ENCODE measurements at places on chromosomes 4 and X. TPM values are rescaled to one million over a fixed set of nuclear protein-coding genes. Genes with fewer than 3 reads are reported as not detected.

- H3K4me1 ChIP-seq, result no peaks in the 10 kb centered on the region
- no peaks in the 10 kb centered on the region for H3K36me3 ChIP-seq
- no peaks in the 10 kb centered on the region for H3K27me3 ChIP-seq
- H3K27ac ChIP-seq, result no peak overlapping the region
- DNase-seq, result no peak
These were observed 12.7 kb upstream of the SHOX start for GRCh38 chrX:617891-618290.

DNA sequence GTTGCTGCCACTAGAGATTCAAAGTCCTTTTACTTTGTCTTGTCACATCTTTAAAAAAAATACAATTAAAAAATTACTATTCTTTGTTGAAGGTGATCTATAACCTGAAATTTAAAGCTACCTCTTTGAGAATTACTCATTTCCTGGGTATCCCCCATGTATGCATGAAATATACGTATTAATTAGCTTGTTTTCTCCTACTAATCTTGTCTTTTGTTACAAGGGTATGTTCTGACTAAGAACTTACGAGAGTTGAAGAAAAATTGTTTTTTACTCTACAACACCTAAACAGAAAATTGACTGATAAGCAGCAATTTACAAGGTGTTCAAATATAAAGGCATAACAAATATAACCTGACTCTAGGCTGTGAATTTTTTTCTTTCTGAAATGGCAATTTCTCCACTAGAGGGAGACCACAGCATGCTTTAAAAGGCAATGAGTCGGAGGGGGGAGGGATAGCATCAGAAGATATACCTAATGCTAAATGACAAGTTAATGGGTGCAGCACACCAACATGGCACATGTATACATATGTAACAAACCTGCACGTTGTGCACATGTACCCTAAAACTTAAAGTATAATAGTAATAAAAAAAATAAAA, 249.6 kb downstream of the OPHN1 start:
- H3K36me3 ChIP-seq, result no peaks in the 10 kb centered on the region
- H3K27ac ChIP-seq, result no peak overlapping the region
- peak; percentile 10 for DNase-seq
- no peaks in the 10 kb centered on the region for H3K4me1 ChIP-seq
- H3K27me3 ChIP-seq, result no peaks in the 10 kb centered on the region

DNA sequence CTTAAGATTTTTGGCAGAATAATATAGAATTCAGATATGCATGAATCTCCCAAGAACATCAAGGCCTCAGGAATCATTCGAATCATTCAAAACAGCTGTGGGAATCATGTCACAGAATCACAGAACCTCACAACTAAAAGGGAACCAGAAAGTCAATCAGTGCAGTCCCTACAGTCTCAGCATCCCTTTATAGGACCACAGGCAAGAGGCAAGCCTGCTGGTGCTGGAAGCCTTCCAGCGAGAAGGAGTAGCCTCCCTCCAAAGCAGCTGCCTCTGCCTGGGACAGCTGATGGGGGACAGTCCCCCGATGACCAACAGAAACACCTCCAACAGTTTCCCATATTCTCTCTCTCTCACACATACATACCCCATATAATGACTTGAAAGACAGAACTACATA, 20.7 kb downstream of the QDPR start:
- no peaks in the 10 kb centered on the region for H3K27me3 ChIP-seq
- H3K36me3 ChIP-seq, result peaks cover 40% of the 10 kb centered on the region
- H3K27ac ChIP-seq, result no peak overlapping the region
- peaks cover 30% of the 10 kb centered on the region for H3K4me1 ChIP-seq

DNA sequence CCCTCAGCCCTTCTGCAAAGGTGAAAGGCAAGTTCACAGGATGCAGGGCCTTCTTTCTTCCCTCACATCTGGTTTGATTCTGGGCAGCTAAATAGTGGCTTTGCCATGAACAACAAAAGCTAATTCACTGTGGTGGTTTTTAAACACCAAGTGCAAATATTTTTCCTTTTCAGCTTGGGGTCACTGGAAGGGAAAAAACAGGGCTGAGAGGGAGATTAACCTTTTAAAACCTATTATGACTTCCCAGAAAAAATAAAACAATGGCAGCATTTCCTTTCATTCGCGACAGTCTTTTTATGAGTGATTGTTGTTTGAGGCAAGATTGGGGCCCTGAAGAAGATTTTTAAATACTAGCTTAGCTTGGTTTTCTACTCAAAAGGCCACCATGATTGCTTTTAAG, 103.7 kb upstream of the SCML1 start:
- no peak overlapping the region for H3K4me3 ChIP-seq
- H3K27me3 ChIP-seq, result no peaks in the 10 kb centered on the region
- peaks cover 17% of the 10 kb centered on the region for H3K4me1 ChIP-seq
- no peaks in the 10 kb centered on the region for H3K36me3 ChIP-seq

DNA sequence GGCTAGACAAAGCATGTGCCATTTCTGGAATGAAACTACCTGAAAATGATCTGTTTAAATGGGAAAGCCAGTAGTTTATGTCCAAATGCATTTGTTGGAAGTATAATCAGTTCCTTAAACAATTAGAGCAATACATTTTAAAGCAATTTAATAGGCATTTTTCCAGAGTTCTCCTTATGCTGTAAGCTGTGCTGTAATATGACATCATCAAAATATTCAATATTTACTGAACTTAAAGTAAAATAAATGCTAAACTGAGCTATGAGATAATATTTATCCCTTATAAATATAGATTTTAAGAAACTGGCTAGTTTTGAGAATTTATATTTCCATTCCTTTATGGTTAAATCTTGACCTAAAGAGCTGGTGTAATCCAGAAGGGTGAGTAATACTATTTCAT, 7.9 kb downstream of the SLC4A4 start:
- no peaks in the 10 kb centered on the region for H3K36me3 ChIP-seq
- peaks cover 4% of the 10 kb centered on the region for H3K27me3 ChIP-seq
- no peak for DNase-seq
- H3K4me3 ChIP-seq, result no peak overlapping the region
- H3K27ac ChIP-seq, result no peak overlapping the region

GRCh38 chr4:76972306-76972705, 22.8 kb downstream of the SEPTIN11 start:
- H3K4me3 ChIP-seq, result no peak overlapping the region
- peaks cover 54% of the 10 kb centered on the region for H3K4me1 ChIP-seq
- no peak for DNase-seq
- H3K27me3 ChIP-seq, result no peaks in the 10 kb centered on the region
- no peak overlapping the region for H3K27ac ChIP-seq

DNA sequence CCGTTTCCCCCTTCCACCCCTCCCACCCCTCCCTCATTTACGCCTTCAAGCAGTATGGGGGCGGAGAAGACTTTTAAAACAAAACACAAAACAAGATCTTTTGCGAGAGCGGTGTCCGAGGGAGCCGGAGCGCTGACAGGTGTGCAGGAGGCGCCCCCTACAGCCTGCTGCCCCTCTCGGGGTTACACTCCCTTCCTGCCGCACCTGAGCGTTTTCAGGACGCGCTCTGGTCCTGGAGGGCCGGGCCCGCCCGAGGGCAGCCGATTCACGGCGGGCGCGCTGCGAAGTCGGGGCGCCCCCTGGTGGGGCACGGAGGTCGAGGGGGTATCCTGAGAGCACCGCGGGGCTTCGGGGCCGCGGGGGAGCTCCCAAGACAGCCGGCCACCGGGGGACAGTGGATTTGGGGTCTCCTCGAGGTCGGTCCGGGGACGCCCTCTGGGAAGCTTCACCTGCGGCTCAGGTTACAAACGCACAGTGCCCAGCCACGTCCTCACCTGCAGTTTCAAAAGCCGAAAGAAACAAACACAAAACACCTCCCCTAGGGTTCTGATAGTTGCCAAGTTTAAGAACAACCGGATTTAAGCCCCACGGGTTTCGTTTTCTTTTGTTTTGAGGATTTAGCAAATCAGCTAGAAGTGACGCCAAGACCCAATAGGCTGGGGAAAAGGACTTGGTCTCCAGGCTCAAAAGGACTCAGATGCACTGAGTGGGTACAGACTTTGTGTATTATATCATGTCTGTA, 8.0 kb upstream of the NEUROG2 start:
- no peak overlapping the region for H3K27ac ChIP-seq
- H3K4me3 ChIP-seq, result peak overlapping the region; percentile 36
- peak; percentile 48 for DNase-seq
- H3K4me1 ChIP-seq, result no peaks in the 10 kb centered on the region
- H3K27me3 ChIP-seq, result no peaks in the 10 kb centered on the region

- no peak overlapping the region for H3K27ac ChIP-seq
- H3K27me3 ChIP-seq, result no peaks in the 10 kb centered on the region
These were observed 78.2 kb upstream of the TET2 start for GRCh38 chr4:105068516-105068915.

- H3K4me1 ChIP-seq, result no peaks in the 10 kb centered on the region
- H3K27me3 ChIP-seq, result no peaks in the 10 kb centered on the region
- H3K27ac ChIP-seq, result no peak overlapping the region
- H3K36me3 ChIP-seq, result no peaks in the 10 kb centered on the region
- no peak overlapping the region for H3K4me3 ChIP-seq
These were observed 54.0 kb downstream of the DRD5 start for GRCh38 chr4:9835430-9835829.

DNA sequence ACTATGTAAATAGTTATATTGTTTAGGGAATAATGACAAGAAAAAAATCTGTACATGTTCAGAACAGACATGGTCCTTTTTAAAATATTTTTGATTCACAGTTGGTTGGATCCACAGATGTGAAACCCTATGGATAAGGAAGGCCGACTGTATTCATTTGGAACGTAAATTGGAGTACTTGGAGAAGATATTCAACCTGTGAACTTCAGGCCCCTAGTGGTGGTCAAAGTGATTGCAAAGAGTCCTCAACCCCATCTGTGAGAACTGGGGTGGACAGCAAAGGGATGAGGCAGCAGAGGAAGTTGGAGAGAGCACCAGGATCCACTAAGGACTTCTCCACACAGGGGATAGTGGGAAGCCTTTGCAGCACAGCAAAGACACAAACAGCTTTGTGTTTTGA, 6.2 kb upstream of the CXCL13 start:
- H3K4me1 ChIP-seq, result no peaks in the 10 kb centered on the region
- H3K36me3 ChIP-seq, result no peaks in the 10 kb centered on the region
- H3K27ac ChIP-seq, result no peak overlapping the region
- no peak overlapping the region for H3K4me3 ChIP-seq

DNA sequence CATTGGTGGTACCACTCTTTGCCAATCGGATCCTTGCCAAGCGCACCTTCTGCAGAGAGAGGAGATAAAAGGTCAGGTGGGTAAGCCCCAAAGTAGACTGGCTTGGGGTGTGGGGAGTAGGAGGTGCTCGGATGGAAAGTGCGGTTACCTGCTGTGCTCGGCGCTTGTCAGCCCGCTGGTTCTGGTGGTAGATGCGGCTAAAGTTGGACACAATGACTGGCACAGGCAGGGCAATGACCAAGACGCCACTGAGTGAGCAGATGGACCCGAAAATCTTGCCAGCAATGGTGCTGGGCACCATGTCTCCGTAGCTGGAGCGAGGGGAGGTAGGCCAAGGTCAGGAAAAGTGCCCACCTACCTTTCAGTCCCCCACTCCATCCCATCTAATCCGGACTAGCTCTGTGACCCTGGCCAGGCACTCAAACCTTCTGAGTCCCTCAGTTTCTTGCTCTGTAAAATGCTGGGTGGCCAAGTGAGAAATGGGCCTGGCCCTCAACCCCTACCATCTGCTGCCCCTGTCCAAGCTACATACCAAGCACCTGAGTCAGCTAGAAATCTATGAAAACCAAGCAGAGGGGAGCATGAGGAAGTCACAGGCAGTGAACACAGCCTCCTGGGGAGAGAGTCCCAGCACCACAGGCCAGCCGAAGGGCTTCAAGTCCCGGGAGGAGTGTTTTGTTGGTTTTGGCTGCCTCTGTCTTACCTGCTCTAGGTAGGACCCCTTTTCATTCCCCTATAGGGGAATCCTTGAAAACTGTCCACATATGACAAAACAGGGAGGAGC, 4.7 kb downstream of the KCND1 start:
- no peaks in the 10 kb centered on the region for H3K36me3 ChIP-seq
- no peak overlapping the region for H3K27ac ChIP-seq
- no peak for DNase-seq
- no peak overlapping the region for H3K4me3 ChIP-seq
- H3K4me1 ChIP-seq, result no peaks in the 10 kb centered on the region
- no peaks in the 10 kb centered on the region for H3K27me3 ChIP-seq

- H3K4me1 ChIP-seq, result no peaks in the 10 kb centered on the region
- H3K36me3 ChIP-seq, result no peaks in the 10 kb centered on the region
- H3K4me3 ChIP-seq, result no peak overlapping the region
- H3K27me3 ChIP-seq, result no peaks in the 10 kb centered on the region
- H3K27ac ChIP-seq, result no peak overlapping the region
These were observed 163.6 kb downstream of the ZNF674 start for GRCh38 chrX:46381630-46382029.

- peak; percentile 42 for DNase-seq
- H3K27ac ChIP-seq, result no peak overlapping the region
- no peaks in the 10 kb centered on the region for H3K27me3 ChIP-seq
- no peak overlapping the region for H3K4me3 ChIP-seq
- H3K4me1 ChIP-seq, result no peaks in the 10 kb centered on the region
These were observed 287.8 kb downstream of the RAPGEF2 start for GRCh38 chr4:159390648-159391047.

- H3K36me3 ChIP-seq, result no peaks in the 10 kb centered on the region
These were observed 52.6 kb downstream of the CASK start for GRCh38 chrX:41870719-41871151.

- H3K36me3 ChIP-seq, result no peaks in the 10 kb centered on the region
- no peak overlapping the region for H3K27ac ChIP-seq
- no peaks in the 10 kb centered on the region for H3K27me3 ChIP-seq
- H3K4me1 ChIP-seq, result peaks cover 23% of the 10 kb centered on the region
- no peak overlapping the region for H3K4me3 ChIP-seq
- DNase-seq, result no peak
These were observed 119.9 kb downstream of the ANK2 start for GRCh38 chr4:113169368-113169767.

DNA sequence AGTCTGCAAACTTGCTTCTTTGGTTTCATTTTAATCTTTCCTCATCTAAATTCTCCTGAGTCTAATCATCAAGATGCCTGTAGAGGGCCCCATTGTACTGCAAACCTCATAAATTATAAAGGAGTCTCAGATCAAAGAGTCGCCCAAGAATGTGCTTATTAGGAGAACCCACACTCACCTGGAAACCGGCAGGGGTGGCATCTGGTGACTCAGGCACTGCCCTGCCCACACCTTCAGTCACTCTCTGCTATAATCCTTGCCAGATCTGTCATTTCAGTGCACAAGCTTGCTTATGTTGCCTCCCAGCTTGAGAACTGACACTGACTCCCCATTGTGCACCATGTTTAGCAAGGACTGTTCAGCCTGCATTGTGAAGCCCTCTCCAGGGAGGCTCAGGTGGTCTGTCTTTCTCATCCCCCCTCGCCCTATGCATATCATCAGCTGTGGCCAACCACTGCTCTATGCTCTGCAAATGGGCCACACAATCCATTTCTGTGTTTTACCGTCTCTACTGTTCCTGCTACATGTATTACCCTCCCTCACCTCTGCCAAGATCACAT, 12.4 kb downstream of the EPGN start:
- no peaks in the 10 kb centered on the region for H3K36me3 ChIP-seq
- no peak overlapping the region for H3K27ac ChIP-seq
- no peak overlapping the region for H3K4me3 ChIP-seq
- no peaks in the 10 kb centered on the region for H3K27me3 ChIP-seq
- peak; percentile 24 for DNase-seq

Gene UGT2B7
- total RNA-seq, result not detected

Gene LONRF3
- total RNA-seq, result 22.9 TPM

Gene MND1
- total RNA-seq, result 34.2 TPM

Gene PABPC1L2B
- total RNA-seq, result not detected

Gene VEGFC
- 4.9 TPM for total RNA-seq

Gene S100P
- total RNA-seq, result 0.13 TPM

Gene MAGEA1
- not detected for total RNA-seq

Gene ERAS
- not detected for total RNA-seq

Gene PNCK
- not detected for total RNA-seq

Gene HDAC8
- total RNA-seq, result 45.2 TPM

Gene MMRN1
- total RNA-seq, result not detected

Measured in SJCRH30 (cell line).